ENCODE measurements at places on chromosomes 7 and 10. TPM values are rescaled to one million over a fixed set of nuclear protein-coding genes. Genes with fewer than 3 reads are reported as not detected.

OIT3 gene
- not detected for total RNA-seq

ADK gene
- 38.3 TPM for total RNA-seq

ADRA2A gene
- total RNA-seq, result 0.04 TPM

NUTM2B gene
- total RNA-seq, result 0.50 TPM

JAKMIP3 gene
- total RNA-seq, result 1.8 TPM

XPNPEP1 gene
- 34.0 TPM for total RNA-seq

ANKRD61 gene
- 0.50 TPM for total RNA-seq

CH25H gene
- not detected for total RNA-seq

BHLHA15 gene
- total RNA-seq, result 0.66 TPM

TCF7L2 gene
- total RNA-seq, result 24.3 TPM

KLF14 gene
- 0.05 TPM for total RNA-seq

ATRNL1 gene
- 0.25 TPM for total RNA-seq

ZNF503 gene
- total RNA-seq, result 12.5 TPM

KIAA1549 gene
- total RNA-seq, result 8.1 TPM

DGKI gene
- total RNA-seq, result 0.38 TPM

HYAL4 gene
- not detected for total RNA-seq

EEPD1 gene
- total RNA-seq, result 47.4 TPM

ZNF853 gene
- 2.2 TPM for total RNA-seq

ASAH2B gene
- 4.5 TPM for total RNA-seq

CYP3A4 gene
- total RNA-seq, result not detected

SPOCK2 gene
- 0.52 TPM for total RNA-seq

VAX1 gene
- 1.3 TPM for total RNA-seq

PTPRN2 gene
- total RNA-seq, result 0.91 TPM

KAZALD1 gene
- total RNA-seq, result 2.8 TPM

CALHM3 gene
- 0.45 TPM for total RNA-seq

TMEM176B gene
- 0.16 TPM for total RNA-seq

CLEC2L gene
- not detected for total RNA-seq

ATOH7 gene
- total RNA-seq, result 0.19 TPM

ETV1 gene
- 3.6 TPM for total RNA-seq

TFR2 gene
- 2.6 TPM for total RNA-seq

SNX13 gene
- total RNA-seq, result 18.2 TPM

VENTX gene
- not detected for total RNA-seq

VPS37D gene
- total RNA-seq, result 5.5 TPM

CNNM2 gene
- total RNA-seq, result 6.6 TPM

RNF133 gene
- not detected for total RNA-seq

INA gene
- 28.1 TPM for total RNA-seq

C7orf33 gene
- not detected for total RNA-seq

TCAF2 gene
- 0.30 TPM for total RNA-seq

FGFBP3 gene
- total RNA-seq, result 2.2 TPM

CAMK1D gene
- total RNA-seq, result 7.6 TPM

NKX1-2 gene
- 0.04 TPM for total RNA-seq

ESYT2 gene
- total RNA-seq, result 66.7 TPM

NODAL gene
- total RNA-seq, result not detected

ADGRA1 gene
- total RNA-seq, result 0.03 TPM

Measured in A549 treated with DMSO at 1 μM for 4 hours (cell line).